Activated naive CD8-positive, alpha-beta T cell treated with anti-CD3 and anti-CD28 coated beads, Interleukin-2, amount 50 U/mL, for 16 hours (primary cell): ENCODE measurements at places on chromosomes 6 and 20.

GRCh38 chr20:6651016-6651415, 116.5 kb upstream of the BMP2 start:
- DNase-seq: no peak

DNA sequence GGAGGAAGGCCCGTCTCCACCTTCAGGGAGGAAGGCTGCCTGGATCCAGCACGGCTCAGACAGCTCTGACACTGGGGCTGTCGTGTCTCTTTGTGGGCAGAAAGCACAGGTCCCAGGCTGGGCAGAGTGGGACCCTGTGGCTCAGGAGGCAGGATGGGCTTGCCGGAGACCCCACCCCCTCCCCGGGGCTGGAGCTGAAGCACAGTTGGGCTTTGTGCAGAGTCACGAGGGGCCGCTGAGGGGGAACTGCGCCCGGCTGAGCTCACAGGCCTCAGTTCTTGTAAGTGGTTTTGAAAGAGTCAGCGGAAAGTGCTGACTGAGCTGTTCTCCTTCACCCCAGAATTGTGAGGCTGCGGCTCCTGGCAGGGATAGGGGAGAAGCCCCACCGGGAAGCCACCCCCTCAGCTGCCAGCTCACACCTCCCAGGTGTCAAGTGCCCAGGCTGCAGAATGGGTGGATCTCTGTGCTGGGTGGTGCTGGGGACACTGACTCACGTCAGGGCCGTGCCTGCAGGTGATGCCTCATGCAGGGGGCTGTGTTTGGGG, 145.5 kb upstream of the RNF24 start:
- no peak for DNase-seq

DNA sequence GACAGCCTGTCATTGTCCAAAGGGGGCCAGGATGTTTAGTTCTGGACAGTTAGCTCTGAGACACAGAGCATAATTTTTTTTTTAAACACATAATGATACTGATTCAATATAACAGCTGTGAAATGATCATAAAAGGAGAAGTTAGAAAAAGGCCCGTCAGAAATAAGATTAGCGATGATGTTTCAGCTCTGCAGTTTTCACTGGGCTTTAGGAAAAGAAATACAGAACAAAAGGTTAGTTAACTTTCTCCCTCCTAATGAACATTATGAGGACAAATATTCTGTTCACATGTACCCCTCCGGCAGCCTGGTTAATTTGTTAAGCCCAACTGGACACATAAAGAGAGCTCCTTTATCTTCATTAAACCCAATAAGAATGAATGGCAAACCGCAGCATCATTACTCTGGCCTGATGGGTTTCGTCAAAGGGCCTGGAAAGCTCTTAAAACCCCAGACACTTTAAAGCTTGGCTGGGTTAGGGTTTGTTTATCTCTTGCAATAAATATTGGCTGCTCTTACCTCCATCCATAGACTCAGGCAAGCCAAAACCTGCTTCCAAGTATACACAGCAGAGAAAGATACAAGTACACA, 394.6 kb downstream of the KIF16B start:
- DNase-seq: no peak

GRCh38 chr6:41278699-41279405, 7.6 kb downstream of the TREM1 start:
- DNase-seq: peak; percentile 60

DNA sequence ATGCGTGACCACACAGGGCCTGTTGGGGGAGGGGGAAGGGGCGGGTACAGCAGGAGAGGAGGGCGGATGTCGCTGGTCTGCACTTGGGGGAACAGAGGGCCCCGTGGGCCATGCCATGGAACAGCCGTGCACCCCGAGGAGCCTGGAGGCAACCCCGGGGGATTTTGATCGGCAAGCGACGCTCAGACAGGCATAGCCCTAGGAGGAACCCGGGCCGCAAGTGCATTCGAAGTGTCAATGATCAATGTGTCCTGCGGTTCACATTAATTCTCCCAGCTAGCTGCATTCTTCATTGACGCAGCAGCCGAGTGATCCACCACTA, 772.8 kb upstream of the DEFB115 start:
- no peak for DNase-seq

DNA sequence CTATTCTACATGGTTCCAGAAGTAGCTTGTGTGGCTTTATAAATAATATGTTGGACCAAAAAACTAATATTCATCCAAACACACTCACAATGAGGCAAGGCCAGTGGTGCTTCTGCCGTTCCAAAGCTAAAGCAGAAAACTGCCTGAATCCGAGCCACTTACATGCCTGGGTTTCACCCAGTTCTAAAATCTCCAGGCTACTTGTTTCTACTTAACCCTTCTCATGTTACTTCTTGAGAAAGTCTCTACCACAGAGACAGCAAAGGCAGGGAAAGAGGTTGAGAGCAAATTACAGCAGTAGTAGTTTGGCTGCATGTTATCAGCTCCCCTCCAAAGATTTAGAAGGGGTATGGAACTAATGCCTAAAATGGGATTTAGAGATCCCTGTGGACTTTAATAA, 62.0 kb downstream of the FAXC start:
- no peak for DNase-seq

- no peak for DNase-seq
These were observed 27.4 kb downstream of the ZC3H12D start for GRCh38 chr6:149457316-149457884.

DNA sequence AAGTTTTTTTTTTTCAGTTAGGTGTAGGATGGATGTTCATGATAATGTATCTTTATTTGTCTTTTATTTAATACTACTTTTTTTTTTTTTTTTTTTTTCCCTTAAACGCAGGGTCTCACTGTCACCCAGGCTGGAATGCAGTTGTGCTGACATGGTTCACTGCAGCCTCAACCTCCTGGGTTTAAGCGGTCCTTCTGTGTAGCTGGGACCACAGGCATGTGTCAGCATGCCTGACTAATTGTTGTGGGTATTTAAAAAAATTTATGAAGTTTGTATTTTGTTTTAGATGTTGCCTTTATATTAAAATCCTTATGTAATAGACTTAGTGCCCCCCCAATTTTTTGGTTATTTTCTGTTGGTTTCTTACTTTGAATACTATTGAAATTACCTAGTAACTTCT, 42.6 kb downstream of the NCOA3 start:
- no peak for DNase-seq

GRCh38 chr6:16840725-16841124, 79.5 kb upstream of the ATXN1 start:
- DNase-seq: no peak

DNA sequence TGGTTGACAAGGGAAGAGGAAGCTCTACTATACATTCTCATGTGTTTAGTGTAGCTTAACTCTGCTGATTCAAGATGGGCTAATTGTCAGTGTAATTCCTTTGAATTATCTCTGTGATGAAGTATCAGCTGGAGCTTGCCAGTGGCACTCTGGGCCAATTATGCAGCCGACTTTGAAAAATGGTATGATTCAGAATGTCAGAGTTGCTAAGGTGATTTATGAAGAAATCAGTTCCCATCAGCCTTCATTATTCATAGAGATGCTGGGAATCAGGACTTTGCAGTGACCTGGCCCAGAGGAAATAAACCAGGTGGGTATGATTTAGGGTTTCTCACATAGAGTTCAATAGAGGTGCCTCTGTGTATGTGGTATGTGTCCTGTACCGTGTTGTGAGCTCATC, 33.4 kb downstream of the KCNS1 start:
- no peak for DNase-seq

GRCh38 chr6:164216368-164216767, 801.9 kb downstream of the QKI start:
- DNase-seq: no peak

- DNase-seq: no peak
These were observed 327.3 kb downstream of the HDGFL1 start for GRCh38 chr6:22896696-22897095.

- DNase-seq: no peak
These were observed 21.4 kb downstream of the UBE3D start for GRCh38 chr6:83044091-83044768.

- DNase-seq: no peak
These were observed at the start of gene CCM2L for GRCh38 chr20:32010101-32010500. Gene CCM2L, plus strand, starts transcription at chr20:32010438. Its CDS starts 17 bp downstream, at chr20:32010455.

- no peak for DNase-seq
These were observed 30.2 kb downstream of the RANBP9 start for GRCh38 chr6:13681305-13682061.

GRCh38 chr20:47124181-47124717, 229.6 kb downstream of the EYA2 start:
- no peak for DNase-seq

- DNase-seq: no peak
These were observed 119.5 kb upstream of the SGK1 start for GRCh38 chr6:134437376-134437775.
